ENCODE measurements at places on chromosomes 1 and 21. TPM values are rescaled to one million over a fixed set of nuclear protein-coding genes. Genes with fewer than 3 reads are reported as not detected.

DNA sequence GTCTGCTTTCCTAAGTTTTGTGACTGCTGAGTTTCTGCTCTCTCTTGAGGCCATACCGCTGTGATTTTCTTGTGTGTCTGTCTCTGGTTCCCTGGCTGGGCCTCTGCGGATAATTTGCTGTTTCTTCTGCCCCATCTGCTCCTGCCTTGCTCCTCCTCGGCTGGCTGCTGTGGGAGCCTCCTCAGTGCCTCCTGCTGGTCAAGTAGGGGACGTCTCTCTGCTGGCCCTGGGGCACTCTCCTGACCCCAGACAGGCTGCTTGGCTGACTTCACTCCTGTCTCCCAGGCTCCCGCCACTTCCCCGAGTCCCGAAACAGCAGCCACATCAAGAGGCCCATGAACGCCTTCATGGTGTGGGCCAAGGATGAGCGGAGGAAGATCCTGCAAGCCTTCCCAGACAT, 28.5 kb downstream of the ETNK2 start:
- no peak for DNase-seq

DNA sequence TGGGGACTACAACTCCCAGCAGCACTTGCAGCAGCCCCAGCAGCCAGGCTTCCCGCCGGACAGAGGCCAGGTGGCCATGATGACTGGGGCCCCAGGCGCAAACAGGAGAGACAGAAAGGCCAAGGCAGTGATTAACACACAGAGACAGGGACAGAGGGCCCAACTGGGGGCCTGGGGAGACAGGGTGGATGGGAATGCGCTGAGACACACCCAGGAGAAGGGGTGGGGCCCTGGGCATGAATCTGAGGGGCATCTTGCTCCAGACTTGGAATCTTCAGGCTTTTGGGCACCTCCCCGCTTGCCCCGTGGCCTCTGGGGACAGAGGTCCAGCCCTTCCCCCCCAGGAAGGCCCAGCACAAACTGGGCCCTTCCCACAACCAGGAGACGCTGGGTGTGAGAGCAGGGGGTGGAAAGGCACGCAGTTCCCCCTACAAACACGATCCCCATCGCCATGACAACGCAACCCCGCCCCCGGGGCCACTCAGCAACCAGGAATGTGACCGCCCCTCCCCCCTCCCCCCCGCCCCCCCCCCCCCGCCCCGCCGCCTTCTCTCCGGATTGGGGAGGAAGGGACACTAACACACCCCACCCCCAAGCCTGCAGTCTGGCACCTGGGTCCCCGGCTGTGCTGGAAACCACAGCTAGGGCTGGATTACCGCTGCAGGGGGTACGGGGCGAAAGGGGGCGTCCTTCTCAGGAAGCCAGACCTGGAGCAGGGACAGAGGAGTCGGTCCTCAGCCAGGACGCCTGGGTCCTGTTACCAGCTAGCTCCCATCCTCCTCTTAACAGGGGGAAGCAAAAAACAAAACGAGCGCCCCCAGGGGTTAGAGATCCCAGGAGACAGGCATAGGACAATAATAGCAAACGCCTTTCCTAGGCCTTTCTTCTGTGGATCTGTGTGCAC, 4.5 kb downstream of the HDGF start:
- DNase-seq, result peak; percentile 50

- DNase-seq, result no peak
Observed at GRCh38 chr1:41160498-41161110, 81.5 kb downstream of the SCMH1 start.

DNA sequence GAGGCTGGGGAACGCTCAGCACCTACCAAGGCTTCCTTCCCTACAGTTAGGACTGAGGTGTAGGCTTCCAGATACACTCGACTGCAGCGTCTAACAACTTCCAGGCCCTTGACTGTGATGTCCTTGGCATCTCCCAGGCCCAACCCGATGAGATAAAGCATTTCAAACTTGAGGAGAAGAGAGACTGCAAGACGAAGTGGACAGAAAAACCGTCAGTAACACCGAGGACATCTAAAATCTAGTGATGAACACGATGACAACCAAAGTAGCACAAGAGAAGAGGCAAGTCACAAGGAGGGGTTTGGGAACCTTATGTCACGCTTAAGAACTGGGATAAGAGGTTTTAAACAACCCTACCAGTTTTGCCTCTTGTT, 314 bp downstream of the DPH5 start:
- no peak for DNase-seq

- DNase-seq, result no peak
Observed at GRCh38 chr1:86956221-86956620, 41.8 kb downstream of the HS2ST1 start.

DNA sequence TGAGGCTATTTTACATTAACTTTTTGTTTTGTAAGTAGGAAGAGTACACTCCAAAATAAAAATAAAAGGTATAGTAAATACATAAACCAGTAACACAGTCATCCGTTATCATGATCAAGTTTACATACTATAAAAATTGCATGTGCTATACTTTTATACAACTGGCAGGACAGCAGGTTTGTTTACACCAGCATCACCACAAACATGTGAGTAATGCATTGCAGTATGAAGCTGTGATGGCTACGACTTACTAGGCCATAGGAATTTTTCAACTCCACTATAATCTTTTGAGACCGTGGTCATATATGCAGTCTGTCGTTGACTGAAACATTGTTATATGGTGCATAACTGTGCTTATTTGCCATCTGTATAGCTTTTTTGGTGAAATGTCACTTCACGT, 106.2 kb downstream of the CENPF start:
- no peak for DNase-seq

- no peak for DNase-seq
Observed at GRCh38 chr1:181089017-181089675, 646 bp downstream of the IER5 start.

DNA sequence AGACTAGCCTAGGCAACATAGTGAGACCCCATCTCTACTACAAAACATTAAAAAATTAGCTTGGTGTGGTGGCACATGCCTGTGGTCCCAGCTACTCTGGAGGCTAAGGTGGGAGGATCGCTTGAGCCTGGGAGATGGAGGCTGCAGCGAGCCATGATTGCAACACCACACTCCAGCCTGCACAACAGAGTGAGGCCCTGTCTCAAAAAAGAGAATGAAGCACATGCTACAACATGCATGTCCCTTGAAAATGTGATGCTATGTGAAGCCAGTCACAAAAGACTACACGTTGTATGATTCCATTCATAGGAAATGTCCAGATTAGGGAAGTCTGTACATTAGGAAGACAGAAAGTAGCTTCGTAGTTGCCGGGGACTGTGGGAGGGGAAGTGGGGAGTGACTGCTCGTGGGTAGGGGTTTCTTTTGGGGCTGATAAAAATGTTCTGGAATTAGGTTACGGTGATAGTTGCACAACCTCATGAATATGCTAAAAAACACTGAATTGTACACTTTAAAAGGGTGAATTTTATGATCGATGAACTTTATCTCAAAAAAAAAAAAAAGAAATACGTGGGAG, 202.1 kb downstream of the KAZN start:
- no peak for DNase-seq

DNA sequence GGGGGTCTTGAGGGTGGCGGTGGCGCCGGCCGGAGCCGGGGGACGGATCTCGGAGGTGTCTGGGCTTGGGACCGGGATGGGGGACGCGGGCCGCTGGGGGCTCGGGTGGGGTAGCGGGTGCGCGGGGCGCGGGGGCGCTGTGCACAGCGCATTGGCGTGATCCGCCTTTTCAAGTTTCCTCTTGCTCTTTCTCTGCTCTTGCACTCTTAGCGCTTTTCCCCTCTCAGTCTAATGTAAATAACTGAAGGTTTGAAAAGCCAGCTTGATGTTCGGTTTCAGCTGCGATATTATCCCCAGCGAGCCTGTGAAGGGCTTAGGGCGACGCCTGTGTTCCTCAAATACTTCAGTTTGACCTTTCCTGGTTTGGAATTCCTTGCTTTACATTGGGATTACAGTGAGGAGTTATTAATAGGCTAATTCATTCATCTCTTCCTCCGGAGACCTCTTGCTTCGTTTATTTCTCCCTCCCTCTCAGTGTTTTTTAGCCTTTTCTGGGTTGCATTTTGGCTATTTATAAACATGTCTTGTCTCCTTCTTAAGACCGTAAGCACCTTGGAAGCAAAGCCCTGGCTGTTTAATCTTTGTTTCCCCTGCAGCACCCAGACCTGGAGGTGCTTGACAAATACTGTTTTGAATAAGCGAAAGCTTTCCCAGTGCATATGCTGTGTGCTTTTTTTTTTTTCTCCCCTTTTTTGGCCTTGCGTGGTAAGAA, 693 bp downstream of the RAB4A start:
- DNase-seq, result no peak

DNA sequence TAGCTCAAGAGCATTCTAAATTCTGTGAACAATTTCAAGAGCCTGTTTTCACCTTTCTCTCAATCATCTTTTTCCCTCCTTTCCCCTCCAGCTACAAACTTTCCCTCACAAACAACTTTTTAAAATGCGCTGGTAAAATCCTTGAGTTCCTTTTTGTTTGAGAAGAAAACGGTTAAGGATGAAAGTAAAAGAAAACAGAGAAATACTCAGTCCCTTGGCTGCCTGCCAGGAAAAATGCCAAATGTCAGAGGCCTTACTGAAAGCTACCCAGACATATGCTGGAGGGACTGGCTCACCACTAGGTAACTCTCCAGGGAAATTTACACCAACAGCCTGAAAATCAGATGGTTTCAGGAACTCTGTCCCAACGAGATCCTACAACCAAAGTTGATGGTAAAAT, 11.0 kb upstream of the SERBP1 start:
- no peak for DNase-seq

DNA sequence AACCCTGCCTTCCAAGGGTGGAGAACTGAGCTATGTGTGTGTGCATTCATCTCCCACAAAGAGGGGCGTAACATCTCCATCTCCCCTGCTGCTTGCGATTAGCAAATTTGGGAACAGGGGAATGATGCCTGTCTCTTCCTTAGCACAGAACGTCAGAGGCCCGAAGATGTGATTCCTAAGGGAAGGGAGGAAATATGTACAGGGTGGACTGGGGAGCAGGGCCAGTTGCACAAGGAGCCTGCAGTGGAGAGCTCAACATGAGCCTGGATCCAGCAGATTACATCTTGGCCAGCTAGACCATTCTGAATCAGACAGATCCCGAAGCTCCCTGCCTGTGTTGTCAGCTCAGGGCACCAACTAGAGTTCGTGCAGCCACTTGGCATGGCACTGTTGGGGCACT, 118.1 kb downstream of the NGF start:
- no peak for DNase-seq

DNA sequence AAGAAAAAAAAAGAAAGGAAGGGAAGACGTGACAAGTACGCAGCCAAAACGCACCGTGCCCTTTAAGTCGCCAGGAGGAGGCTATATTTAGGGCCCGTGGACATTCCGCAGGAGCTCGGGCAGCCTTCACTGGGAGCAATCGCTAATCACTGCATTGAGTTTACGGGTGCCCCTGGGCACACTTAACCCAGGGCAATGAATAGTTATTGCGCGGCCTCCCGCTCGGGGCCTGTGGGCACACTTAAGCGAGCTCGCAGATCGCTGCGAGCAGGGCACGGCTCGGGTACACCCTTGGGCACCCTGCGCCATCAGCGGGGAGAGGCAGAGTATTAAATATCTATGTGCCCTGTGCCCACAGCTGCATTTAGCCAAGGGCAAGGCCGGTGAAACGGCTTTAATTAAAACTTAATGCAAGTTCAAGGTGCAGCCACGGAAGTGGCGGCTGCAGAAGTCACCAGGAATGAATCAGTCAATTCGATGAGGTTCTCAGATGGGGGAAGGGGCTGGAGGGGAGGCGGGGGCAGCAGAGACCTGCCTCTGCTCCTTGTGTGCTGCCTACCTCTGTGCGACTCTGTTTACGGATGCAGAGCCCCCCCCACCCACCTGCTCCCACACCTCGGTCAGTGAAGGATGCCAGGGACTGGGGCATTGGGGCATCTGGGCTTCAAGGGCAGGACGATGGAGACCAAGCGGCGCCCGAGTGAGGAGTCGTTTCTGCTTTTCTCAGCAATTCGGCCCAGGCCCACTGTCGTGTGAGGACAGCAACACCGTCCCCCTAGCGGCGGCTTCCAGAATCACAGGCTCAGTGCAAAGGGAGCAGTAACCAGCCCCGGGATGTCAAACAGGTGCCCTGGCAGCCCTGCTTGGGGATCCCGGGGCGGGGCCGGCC, 51.8 kb upstream of the TARDBP start:
- DNase-seq, result peak; percentile 72

DNA sequence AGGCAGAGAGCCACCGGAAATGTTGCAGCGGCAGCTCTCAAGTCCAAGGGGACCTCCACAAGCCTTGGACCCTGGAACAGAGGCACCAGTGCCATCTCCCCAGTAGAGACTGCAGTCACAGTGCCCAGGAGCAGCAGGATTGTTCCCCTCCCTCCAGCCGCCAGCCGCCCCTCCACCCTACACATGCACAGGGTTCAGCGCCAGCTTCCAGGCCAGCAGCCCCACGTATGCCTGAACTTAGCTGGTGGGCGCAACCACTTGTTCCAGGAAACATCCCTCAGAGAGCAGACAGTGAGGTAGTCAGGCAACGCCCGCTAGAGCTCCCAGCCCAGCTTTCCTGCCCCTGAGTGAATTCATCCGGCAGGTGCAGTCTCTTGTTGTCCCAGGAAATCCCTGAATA, 1098.1 kb upstream of the NCAM2 start:
- no peak for DNase-seq

- no peak for DNase-seq
Observed at GRCh38 chr1:225871359-225872074, 10.7 kb downstream of the TMEM63A start.

DNA sequence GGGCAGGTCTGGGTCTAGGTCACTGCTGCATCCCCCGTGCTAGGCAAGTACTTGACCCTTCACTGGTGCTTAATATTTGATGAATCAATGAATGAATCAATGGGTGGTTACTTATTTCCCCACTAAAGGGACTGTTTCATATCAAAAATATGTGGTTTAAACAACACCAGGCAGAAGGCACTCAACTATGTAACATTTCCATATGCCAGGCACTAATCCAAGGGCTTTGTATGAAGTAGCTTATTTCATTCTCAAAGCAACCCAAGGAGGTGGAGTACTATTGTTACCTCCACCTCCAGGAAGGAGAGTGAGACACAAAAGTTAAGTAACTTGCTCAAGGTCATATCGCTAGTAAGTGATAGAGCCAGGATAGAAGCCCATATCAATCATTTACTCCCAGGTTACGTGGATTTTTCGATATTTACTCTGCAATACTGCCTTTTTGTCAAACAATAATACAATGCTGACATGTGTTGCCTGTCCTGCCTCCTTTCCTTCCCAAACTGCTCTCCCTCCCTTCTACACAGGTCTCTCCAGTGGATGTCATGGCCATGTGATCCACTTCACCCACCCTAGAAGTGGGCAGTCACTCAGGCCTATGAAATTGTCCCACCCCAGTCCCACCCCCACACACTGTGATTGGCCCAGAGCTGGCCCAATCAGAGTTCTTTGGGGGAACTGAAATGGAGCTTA, 142.8 kb downstream of the ETS2 start:
- DNase-seq, result no peak

The PCAT6 gene
- 0.83 TPM for total RNA-seq

The EFNA3 gene
- 1.7 TPM for total RNA-seq
